ENCODE measurements at places on chromosomes 5 and 9.

GRCh38 chr5:42767491-42768105 lies 11.0 kb downstream of the CCDC152 start:
- no peak for DNase-seq

DNA sequence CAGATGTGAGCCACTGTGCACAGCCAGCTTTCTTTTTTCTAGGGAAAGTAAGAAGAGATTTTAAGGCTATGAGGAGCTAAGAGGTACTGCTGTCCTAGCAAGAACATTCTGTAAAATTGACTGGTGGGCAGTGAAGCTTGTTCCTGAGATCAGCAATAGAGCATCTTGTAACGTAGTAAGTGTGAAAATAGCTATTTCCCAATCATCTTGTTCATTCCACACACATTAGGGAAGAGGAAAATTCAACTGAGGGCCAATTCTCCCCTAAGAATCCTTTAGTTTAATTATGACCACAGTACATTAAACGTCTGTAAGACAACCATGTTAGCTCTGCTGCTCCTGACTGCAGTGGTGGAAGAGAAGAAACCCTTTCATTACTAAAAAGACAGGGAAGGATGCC lies 246.2 kb downstream of the EFNA5 start:
- DNase-seq, result no peak

GRCh38 chr9:98432960-98433359 lies 177.5 kb upstream of the TBC1D2 start:
- DNase-seq, result no peak

DNA sequence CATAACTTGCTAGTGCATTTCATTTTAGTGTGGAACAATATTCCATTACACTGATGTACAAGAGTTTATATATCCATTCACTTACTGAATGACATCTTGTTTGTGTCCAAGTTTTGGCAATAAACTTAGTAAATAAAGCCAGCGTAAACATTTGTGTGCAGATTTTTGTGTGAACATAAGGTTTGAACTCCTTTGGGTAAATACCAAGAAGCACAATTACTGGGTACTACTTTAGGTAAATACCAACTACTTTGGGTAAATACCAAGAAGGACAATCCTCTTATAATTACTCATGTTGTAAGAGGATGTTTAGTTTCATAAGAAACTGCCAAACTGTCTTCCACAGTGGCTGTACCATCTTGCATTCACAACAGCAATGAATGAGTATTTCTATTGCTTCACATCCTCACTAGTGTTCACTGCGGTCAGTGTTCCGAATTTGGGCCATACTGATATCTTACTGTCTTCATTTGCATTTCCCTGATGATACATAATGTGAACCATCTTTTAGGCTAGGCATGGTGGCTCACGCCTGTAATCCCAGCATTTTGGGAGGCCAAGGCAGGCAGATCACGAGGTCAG lies 2.3 kb upstream of the SYK start:
- no peak for DNase-seq

DNA sequence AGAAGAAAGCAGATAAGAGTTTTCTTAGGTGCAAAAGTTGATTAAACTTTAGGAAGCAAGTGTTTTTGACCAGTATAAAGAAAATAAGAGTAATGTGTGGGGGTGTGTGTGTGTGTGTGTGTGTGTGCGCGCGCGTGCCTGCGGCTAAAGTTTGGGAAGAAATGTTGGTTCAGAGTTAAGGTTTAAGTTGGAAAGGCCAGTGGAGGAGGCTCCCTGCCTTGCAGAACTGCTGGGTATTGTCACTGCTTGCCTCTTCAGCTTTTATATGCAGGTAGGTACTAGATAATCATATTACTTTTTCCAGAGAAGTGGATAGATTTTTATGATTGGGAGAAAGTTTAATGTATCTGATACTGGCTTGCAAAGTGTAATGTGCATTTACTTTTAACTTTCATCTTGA lies 2.0 kb downstream of the PIK3R1 start:
- DNase-seq, result no peak

DNA sequence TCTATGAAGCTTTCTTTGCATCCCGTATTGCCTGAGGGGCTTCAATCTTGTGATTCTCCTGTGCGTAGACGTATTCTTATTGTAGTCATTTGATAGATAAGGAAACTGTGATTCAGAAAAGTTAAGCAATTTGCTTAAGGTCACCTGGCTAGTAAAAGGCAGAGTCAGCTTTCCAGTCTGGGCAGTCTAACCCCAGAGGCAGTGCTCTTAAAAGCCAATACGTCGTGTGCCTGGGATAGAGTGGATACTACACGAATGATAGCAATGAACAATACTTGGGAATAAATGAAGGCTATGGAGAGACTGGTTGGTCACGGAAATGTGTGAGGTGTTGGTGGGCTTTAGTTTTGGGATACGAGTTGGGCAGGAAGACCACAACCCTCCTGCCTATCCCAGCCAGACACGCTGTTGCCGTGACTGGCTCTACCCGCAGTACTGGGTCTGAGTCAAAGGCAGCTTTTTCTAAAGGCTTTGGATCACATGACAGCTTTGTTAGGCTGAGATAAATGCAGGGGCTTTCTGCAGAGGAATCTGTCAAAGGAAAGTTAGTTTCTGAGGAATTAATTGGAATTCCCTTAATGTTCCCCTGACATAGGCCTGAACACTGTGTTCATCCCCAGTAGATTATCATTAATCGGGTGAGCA lies 302.6 kb downstream of the KIF4B start:
- DNase-seq, result no peak

DNA sequence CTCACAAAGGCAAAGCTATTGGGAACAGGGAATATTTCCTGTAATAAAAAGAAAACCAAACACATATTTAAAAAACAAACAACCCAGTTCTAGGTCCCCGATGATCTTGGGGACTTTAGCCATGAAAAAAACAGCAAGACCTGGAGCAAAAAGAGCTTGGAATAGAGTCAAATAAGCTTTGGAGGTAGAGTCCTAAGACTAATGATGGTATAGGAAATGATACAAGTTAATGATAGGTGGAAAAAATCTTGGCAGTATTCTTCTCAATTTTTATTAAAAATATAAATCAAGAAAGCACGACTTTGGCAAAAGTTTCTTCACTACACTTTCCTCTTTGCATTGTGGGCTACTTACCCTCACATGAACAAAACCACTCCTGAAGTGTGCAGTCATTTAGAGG lies 481.5 kb downstream of the EBF1 start:
- DNase-seq, result no peak

DNA sequence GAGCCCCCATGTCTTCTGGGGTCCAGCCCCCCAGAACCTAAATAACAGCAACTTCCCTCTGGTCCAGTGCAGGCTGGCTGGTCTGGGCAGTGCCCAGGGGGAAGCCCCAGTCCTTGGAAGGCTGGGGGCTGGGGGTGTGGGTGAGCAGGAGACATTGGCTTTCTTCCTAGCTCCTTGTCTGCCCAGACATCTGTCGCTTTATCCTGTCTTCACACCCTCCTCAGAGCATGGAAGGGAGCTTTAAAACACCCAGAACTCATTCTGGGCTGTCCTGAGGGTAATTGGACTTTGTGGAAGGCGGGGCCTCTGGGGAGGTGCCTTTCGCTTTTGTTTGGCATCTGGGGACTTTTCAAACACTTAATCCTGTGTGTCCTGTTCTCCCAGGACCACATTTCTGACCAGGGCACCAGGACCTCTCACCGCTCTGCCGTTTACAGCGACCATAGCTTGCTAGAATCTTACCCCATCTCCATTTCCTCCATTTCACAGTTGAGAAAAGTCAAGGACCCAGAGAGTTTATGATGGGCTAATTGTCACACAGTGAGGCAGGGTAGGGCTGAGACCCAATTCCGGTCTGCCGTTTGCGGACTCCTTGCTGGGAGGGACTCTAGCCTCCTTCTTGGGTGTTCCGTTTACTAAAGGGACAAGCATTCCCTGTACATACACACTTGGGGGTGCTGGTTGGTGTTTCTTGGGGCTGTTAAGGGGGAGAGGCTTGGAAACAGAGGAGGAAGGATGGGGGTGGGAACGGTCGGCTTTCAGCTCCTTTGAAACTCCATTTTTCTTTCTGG lies 1.1 kb downstream of the GSN start:
- no peak for DNase-seq

- no peak for DNase-seq
These were observed 68.6 kb upstream of the DPYSL3 start for GRCh38 chr5:147578228-147579024.

GRCh38 chr9:23766613-23767012 lies 59.4 kb downstream of the ELAVL2 start:
- DNase-seq, result no peak

DNA sequence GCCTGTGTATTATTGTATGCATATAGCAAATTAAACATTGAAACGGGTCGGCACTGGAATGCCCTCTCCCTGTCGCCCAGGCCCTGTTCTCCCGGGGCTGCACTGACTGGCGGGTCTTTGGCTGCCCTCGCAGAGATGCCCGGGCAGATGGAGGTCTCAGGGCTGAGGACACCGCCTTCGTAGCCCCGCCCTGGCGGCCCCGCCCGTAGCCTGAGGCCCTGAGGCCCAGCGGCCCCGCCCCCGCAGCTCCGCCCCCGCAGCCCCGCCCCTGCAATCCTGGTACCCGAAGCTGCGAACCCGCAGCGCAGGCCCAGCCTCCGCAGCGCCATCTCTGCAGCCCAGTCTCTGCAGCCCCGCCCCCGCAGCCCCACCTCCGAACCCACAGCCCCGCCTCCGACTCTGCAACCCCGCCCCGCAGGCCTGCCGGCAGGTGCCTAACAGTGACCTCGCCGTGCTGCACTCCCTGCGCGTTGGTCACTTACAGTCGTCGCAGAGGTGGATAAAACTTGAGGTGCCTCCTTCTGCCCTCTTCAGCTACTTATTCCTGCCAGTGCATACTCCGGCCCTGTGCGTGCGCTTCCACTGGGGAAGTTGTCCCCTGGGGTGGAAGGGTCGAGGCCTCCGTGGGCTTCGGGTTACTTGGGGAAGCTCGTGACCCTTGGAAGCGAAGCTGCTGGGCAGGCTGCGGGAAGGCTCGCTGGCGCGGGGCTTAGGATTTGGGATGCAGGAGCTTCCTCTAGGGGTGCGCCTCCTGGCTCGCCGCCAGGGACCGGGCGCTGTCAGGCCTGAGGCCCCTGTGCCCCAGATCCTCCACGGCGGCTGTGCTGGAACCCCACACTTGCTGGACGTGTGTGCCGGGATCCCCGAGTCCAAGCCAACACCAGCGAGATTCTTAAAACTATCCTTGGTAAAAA lies 72.3 kb downstream of the ICE1 start:
- DNase-seq, result peak; percentile 76

DNA sequence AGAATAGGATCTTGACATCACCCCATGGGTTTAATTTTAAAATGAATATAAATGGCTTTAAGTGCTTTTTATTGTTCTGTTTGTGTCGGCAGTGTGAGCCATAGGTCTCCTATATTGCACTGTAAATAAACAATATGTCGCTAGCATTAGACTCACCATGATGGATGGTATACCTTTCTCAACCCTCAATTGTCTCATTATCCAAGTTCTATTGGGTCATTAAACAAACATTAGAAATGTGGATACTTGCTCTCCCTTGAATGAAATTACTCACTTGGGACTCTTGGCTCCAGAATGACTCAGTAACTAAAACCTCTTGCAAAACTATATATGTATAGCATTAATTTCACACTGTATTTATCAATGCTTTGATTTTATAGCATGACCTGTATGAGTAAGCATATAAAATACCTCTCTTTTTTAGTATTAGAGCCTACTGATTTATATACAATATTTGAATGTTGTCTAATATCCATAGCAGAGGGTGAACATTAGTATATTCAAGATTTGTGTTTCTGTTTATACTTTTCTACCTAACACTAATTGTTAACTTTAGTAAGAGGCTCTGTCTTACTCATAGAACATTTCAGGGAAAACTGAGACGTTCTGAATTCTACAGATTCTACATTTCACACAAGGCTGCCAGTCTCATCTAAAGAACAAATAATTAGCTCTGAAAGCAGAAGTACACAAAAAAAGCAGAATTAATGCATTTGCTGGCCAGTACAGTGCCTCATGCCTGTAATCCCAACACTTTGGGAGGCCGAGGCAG lies 303.8 kb upstream of the PRR16 start:
- DNase-seq, result no peak

GRCh38 chr9:16640649-16641048 lies 229.8 kb downstream of the BNC2 start:
- DNase-seq, result no peak

DNA sequence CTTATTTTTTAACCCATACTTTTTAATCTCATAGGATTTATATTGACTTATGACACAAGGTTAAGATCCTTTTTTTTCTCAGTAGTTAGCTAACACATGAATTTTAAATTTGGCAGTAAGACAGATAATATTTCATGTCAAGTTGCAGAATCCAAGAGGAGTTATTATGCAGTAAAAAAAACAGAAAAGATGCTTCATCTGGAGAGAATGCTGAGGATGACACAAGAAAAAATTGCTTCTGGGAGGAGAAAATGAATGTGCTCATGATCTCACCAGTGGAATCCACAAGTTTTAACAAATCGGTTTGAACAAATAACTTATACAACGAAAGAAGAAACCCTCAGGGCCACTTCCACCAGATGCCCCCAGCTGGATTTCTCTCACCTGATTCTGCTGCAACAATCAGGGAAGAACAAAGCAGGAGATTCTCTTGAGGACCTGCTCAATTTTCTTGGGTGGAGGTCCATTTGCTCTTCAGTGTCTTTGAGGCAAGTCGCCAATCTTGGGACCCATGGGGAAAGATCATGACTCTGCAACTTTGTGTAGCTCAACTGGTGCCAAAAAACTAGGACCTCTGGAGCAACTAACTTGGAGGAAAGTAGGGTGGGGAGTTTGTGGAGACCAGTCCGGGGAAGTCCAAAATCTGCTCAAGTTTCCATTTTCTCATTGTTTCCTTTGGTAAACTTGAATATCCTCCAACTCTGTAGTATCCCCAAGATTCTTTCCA lies 50.5 kb upstream of the TNFSF15 start:
- DNase-seq, result no peak

GRCh38 chr5:169548315-169548714 lies 35.3 kb upstream of the SPDL1 start:
- DNase-seq, result no peak

GRCh38 chr9:128142061-128142460 lies 7.2 kb upstream of the LCN2 start:
- DNase-seq, result no peak

GRCh38 chr9:37911271-37911681 lies 7.3 kb upstream of the SLC25A51 start:
- DNase-seq, result no peak

DNA sequence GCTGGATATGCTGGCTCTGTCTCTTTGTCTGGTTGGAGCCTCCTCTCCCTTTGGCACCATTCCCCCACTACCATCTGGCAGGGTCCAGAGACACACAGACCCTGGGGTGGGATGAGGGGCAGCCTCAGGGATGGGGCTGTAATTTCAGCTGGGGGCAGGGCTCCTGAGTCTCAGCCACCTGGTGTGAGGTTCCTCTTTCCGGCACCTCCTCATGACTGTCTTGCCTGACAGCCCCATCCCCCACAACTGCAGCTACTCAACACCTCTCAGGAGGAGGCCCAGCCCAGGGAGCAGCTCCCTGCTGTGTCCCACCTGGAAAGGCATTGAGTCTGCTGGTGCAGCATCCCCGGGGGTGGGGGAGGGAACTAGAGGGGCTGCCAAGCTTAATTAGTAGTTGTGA lies 11.7 kb upstream of the RPS14 start:
- DNase-seq, result no peak

- no peak for DNase-seq
These were observed 4.3 kb downstream of the MCTP1 start for GRCh38 chr5:95280401-95281095.

Measured in stimulated activated CD4-positive, alpha-beta T cell treated with anti-CD3 and anti-CD28 coated beads, Interleukin-2, amount 100 ng/mL, for 24 hours (primary cell).